ENCODE measurements at places on chromosomes 12 and 14.

- no peak for DNase-seq
Observed at GRCh38 chr14:70094631-70095030, 94.1 kb downstream of the SLC8A3 start.

DNA sequence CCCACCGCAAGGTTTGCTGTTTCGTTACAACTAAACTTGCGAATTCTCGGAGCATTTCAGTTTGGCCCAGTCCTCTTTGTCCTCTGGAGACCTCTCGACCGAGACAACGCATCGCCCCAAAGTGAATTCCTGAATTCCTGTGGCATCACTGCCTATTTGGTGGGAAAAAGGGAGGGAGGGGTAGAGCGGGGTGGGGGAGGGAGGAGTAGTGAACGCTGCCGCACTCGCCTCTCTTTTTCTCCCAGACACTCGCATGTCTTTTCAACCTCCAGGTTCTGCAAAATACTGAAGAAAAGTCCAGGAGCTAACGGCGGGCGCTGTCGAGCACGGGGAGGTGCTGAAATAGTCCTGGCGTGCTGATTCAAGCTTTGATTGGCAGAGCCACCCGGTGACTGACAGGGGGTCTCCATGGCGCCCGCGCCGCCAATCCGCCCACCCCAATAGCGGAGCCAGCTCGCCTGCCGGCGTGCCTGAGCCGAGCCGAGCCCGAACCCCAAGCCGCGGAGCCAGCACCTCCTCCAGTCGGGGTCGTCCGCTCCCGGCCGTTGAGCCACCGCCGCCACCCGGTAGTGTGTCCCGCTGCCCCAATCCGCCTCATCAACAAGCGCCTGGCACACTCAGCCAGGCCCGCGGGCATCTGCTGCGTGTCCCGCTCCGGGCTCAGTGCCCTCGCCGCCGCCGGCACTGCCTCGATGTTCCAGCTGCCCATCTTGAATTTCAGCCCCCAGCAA lies at the start of gene SIX6:
Gene SIX6 (plus strand): TSS at position 440 of the 731 bp plus-strand sequence. CDS start 253 bp downstream, at position 693.
- no peak for DNase-seq

- DNase-seq: no peak
Observed at GRCh38 chr14:95037273-95037672, 120.1 kb downstream of the DICER1 start.

DNA sequence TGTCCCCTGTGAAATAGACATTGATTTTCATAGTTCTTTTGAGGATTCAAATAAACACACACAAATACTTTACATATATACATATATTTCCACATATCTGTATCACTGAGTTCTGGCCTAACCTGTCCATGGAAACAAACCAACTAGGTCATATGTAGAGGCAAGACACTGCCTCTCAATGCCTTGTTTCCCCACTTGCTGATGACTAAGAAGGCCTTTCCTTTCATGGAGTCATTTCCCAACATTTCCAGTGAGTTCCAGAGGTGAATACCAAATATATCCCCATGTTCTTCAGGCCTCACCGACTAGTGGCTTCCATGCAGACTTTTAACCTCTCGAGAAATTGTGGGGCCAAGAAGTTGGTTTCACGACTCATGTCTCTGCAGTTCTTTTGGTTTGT lies 120.8 kb downstream of the DNAI7 start:
- no peak for DNase-seq

GRCh38 chr14:95292660-95293425 lies 26.9 kb downstream of the CLMN start:
- no peak for DNase-seq

DNA sequence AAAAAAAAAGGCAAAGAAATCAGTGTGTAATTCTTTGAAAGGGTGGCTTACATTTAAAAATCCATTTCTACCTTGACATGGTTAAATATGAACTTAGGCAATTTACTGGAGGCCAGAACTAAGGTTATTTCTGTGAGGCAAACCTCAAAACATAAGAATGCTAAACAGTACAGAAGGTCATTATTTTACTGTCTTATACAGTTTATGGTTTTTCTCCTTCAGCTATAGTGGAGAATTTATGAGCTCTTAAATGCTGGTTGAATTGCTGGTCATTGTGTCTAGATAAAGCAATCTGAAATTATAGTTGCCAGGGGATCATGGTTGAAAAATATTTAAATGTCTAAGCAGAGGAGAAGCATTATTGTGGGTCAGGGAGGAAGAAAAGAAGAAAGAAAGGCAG lies 70.5 kb downstream of the TRIM9 start:
- no peak for DNase-seq

DNA sequence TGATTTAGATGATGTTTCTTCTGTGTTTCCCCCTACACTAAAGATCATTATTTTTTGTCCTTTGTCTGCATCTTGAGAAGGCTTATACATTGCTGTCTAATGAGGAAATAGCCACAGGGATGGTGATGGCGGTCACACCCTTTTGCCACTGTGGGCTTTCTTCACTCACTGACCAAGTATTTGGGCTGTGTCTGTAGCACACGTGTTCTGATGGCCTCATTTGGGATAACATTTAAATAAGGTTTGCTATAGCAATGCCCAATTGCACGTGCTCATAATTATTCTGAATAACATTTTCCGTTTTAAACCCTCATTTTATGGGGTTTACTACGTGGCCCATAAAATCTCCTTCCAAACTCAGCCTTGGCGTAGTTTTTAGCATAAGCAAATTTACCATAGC lies 230.3 kb upstream of the PRICKLE1 start:
- DNase-seq: no peak

DNA sequence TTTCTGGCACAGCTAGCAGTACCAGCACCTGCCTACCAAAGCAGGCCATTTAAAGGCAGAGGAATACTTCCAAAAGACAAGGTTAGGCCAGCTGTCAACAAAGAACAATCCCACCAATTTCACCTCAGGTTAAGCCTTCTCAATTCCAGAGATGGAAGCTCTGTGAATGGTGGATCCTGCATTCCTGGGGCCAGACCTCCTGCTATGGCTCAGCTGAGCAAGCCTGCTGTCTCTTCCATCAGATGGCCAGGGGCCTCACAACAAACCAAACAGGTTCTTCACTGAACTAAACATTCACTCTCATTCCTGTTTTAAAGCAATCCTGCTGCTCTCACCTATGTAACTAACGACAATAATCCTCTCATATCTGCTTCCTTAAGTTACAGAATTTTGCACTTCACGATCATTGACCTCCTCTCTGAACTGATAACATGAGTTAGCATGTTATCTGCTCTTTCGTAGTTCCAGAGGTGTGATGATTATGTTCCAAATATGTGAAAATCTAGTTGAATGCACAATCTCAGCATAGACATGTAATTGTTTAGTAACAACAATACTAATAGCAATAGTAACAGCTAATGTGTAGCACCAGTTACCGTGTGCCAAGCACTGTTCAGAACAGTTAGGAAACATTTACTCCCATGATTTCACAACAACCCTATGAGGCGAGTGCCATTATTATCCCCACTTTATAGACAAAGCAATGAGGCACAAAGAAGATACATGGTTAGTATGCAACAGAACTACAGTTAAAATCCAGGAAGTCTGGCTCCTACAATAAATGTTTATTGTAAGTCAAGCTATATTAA lies 73.2 kb downstream of the SLC2A13 start:
- DNase-seq: no peak

GRCh38 chr12:53739214-53740129 lies 12.2 kb upstream of the CALCOCO1 start:
- DNase-seq: no peak

- no peak for DNase-seq
Observed at GRCh38 chr12:32120419-32120818, 13.8 kb downstream of the BICD1 start.

- DNase-seq: no peak
Observed at GRCh38 chr12:121009741-121010140, 6.5 kb downstream of the C12orf43 start.

DNA sequence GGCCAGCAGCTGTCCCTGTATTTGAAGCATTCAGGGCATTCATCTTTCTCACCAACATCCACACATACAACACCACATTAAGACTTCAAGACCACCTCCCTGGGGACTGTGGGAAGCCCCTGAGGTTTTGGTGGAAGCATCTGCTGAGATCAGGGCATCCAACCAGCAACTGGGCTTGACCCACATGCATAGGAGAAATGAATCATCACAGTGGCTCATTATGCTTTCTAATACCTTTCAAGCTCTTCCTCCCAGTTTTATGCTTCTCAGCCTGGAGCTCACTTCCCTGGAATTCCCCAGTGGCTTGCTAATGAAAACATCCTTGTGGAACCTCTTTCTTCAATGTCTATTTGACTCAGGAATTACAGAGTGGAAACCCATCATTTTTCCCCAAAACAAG lies 21.4 kb upstream of the CMKLR1 start:
- DNase-seq: no peak

- DNase-seq: no peak
Observed at GRCh38 chr12:132597333-132598316, 12.8 kb downstream of the LRCOL1 start.

GRCh38 chr12:54215989-54216796 lies 27.4 kb upstream of the SMUG1 start:
- no peak for DNase-seq

DNA sequence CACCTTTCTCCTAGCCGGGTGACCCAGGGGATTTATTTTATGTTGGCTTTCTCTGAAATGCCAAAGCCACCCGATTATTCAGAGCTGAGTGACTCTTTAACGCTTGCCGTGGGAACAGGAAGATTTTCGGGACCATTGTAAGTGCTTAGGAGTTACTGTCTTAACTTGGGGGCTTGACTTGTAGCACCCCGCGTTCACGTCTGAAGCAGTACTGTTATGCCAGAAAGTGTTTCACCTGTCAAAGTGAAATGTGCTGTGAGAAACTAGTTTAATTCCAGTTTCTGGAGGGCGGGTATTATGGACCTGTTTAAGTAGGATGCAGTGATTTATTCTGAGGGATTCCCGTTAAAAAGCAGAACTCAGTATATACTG lies 218 bp downstream of the LYSET start:
- no peak for DNase-seq

DNA sequence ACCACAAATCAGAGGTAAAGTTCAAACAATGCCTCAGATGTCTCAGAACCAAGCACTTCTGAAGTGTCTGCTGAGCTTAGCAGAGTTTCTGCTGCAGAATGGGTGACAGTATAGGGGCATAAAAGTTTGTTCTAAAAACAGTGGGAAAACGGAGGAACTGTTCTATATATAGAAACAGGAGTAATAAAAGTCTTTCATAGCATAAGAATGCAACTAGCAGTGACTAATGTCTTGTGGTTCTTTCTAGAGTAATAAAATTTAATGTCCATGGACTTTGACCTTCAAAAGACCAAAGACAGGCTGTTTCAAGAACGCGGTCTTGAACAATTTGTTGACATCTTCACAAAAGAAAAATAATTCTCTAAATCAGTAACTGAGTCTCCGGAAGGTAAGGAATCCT lies 107.5 kb upstream of the FAR2 start:
- DNase-seq: no peak

DNA sequence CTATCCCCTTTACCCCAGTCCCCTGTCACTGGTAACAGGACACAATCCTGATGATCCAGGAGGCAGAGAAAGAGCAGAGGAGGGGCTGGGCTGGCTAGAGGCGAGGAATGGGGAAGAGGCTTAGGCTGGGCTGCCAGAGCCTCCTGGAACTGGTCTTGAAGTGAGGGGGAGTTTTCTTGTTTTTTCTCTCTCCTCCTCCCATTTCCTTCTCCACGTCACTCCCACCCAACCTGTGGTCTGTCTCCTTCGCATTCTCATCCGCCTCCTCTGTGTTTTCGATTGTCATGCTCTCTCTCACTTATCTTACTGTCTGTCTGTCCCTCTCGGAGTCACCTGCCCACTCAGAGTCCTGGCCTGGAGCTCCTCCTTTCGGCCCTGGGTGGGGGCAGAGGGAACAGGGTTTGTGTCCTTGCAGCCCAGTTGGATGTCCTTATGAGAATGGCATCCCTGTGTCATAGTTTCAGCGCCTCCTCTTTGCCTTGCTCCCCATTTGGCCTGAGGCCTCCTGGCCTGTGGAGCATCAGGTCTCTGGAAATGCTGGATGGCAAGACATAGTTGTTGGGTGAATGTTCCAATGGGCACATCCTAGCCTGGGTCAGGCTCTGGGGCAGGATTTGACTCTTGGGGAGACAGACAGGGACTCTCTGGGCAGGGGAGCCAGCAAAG lies 3.4 kb upstream of the KRT80 start:
- no peak for DNase-seq

DNA sequence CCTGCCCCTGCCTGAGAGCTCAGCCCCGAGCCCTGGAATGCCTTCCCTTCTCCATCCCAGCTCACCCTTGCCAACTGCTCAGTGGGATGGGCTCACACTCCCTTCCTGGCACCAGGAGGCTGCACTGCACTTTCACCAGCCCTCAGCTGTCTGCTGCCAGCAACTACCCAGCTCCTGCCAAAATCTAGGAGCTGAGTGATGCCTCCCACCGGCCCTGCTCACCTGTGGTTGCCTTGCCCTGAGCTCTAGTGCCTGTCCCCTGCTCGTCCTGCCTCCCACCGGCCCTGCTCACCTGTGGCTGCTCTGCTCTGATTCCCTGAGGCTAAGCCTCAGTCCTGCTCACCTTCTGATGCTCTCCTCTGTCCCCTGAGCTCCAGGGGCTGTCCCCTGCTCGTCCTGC lies 119.8 kb downstream of the TMEM121 start:
- DNase-seq: no peak

DNA sequence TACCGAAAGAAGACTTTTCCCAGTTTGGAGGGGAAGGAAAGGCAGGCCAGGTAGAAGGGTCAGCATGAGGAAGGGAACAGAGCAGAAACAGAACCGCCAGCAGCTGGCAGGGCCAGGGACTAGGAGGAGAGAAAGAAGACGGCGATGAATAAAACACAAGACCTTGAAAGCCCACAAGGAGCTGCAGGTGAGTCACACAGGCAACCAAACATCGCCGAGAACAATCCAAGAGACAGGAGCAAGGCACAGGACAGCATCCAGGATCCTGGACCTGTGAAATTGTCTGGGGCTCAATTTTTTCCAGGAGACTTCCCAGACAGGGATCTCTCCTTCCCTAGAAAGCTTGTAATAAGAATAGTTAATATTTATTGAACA lies 47.3 kb downstream of the NUAK1 start:
- no peak for DNase-seq

- no peak for DNase-seq
Observed at GRCh38 chr12:101714877-101715444, 17.5 kb downstream of the CHPT1 start.

GRCh38 chr14:55976219-55976618 lies 142.0 kb upstream of the PELI2 start:
- DNase-seq: no peak

DNA sequence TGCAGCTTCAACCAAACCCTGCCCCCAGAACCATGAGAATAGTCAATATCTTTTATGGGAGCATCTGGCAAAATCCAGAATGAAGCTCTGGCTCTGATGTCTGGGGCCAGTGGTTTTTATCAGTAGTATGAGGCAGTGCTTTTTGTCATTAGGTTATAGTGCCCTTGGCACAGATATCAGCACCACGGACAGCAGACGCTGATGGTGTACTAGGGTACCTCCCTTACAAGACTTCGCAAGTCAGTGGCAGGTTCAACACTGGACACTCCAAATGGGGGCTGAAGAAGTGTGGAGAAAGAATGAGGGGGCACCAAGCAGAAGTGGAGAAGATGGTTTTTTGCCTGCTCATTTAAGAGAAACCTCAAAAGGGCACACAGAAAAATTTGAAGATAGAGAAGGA lies 68.2 kb upstream of the E2F7 start:
- no peak for DNase-seq

DNA sequence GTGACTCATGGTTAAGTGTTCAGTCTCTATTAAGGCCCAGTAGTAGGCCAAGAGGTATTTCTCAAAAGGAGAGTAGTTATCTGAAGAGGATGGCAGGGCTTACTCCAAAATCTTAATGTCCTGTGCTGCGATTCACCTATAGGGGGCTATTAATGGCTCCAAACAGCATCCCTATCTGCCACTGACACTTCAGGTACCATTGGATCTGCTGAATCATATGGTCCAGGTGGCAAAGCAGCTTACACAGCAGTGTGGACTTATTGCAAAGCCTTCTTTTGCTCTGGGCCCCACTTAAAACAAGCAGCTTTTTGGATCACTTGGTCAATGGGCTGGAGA lies 60.8 kb upstream of the ATP2B1 start:
- no peak for DNase-seq
